ENCODE measurements at places on chromosomes 5 and 9. TPM values are rescaled to one million over a fixed set of nuclear protein-coding genes. Genes with fewer than 3 reads are reported as not detected.

Gene OR1Q1
- total RNA-seq = not detected

Gene CATSPER3
- not detected for total RNA-seq

Gene DND1
- total RNA-seq = 0.14 TPM

Gene STPG3
- total RNA-seq = not detected

Gene SAXO1
- total RNA-seq = not detected

Gene PCAT7
- not detected for total RNA-seq

Gene PCDHB11
- 0.19 TPM for total RNA-seq

Gene GOLGA2
- 68.6 TPM for total RNA-seq

Gene EHMT1
- 89.3 TPM for total RNA-seq

Gene BASP1
- total RNA-seq = 4.4 TPM

Gene CENPK
- 26.6 TPM for total RNA-seq

Gene MLANA
- not detected for total RNA-seq

Gene DOLK
- total RNA-seq = 45.6 TPM

Gene ARAP3
- 65.8 TPM for total RNA-seq

Gene WWC1
- total RNA-seq = 26.2 TPM

Gene EQTN
- not detected for total RNA-seq

Gene SPATA31A3
- total RNA-seq = not detected

Gene SPINK6
- not detected for total RNA-seq

Gene OXCT1
- total RNA-seq = 66.5 TPM

Gene PROB1
- total RNA-seq = 6.1 TPM

Gene UBTD2
- 25.7 TPM for total RNA-seq

Gene PCDHB3
- total RNA-seq = 0.51 TPM
